ENCODE measurements at places on chromosomes 4 and X.
A peak's percentile ranks its signal among the peaks of the same experiment; 100 is the strongest.

DNA sequence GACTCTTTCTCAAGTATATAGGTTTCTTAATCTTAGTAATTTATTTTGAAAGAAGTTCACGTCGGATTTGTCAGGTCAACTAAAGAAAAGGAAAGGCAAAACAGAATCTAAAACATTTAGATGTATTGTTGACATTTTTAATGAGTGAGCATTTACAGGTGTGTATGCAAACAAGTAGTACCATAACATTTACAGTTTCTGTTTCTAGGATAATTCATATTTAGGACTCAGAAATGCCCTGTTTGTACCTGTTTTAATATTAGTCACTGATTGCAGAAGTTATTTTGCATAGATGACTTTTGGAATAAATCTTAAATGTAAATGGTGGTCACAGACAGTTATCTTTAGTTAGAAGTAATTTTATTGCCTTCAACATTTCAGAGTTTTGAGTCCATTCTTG is 151.3 kb upstream of the NUDT6 start:
- DNase-seq: no peak

- no peak for DNase-seq
Observed at GRCh38 chr4:140286456-140286855, 87.0 kb upstream of the SCOC start.

DNA sequence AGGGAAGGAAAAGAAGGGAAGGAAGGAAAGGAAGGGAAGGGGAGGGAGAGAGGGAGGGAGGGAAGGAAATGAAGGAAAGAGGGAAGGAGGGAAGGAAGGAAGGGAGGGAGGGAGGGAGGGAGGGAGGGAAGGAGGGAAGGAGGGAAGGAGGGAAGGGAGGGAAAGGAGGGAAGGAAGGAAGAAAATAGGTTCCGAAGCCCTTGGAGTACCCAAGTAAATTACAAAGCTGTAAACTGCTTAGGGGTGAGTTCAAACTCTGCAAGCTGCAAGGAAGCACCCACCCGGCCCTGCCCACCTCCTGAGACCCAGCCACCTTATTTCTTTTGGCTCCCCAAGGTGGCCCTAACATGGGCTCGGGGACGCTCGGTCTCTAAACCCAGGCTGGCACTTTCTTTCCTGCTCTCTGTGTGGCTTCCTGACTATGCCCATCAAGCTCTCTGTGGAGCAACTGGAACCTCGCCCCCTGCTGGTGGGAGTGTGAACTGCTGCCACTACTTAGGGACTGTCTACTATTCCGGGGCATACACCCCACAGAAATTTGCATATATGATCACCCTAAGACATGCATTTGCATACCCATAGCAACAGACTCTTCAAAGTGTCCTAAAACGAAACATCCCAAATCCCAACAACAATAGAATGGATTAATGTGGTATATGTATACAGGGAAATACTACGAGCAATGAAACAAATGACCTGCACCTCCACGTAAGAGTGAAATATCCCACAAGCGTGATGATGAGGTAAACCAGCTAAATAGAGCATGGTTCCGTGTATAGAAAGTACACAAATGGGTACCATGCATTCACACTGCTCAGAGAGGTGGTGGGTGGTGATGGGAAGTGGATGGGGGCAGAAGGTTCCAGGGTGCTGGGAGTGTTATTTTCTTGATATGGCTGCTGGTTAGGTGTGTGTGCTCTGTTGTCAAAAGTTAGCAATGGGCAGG is 151.7 kb upstream of the TBL1X start:
- peak; percentile 65 for DNase-seq

- no peak for DNase-seq
Observed at GRCh38 chr4:82402196-82402775, 28.0 kb downstream of the HNRNPDL start.

GRCh38 chr4:100190643-100191600 is 654 bp upstream of the DDIT4L start:
- DNase-seq: no peak

- no peak for DNase-seq
Observed at GRCh38 chr4:6041800-6042199, 23.6 kb upstream of the C4orf50 start.
